Stimulated activated CD4-positive, alpha-beta T cell treated with anti-CD3 and anti-CD28 coated beads, Interleukin-2, amount 100 ng/mL, for 48 hours (primary cell): ENCODE measurements at places on chromosomes 2 and 18.

DNA sequence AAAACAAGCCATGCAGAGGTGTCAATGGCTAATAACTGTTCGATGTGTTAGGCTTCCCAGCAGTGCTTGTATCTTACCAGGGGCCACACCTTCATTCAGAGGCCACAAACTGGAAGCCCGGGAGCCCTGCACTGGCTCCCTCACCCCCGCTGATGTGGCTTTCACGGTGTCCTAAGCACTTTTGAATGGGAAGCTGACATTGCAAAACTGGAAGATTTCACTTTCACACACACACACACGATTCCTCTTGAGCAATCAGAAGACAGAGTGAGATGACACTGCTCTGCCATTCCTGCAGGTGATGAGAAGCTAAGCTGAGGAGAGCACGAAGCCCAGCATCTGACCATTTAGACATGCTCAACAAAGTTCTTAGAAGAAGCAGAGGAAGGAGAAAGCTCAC lies 8.6 kb upstream of the ZNF407 start:
- no peak for DNase-seq

DNA sequence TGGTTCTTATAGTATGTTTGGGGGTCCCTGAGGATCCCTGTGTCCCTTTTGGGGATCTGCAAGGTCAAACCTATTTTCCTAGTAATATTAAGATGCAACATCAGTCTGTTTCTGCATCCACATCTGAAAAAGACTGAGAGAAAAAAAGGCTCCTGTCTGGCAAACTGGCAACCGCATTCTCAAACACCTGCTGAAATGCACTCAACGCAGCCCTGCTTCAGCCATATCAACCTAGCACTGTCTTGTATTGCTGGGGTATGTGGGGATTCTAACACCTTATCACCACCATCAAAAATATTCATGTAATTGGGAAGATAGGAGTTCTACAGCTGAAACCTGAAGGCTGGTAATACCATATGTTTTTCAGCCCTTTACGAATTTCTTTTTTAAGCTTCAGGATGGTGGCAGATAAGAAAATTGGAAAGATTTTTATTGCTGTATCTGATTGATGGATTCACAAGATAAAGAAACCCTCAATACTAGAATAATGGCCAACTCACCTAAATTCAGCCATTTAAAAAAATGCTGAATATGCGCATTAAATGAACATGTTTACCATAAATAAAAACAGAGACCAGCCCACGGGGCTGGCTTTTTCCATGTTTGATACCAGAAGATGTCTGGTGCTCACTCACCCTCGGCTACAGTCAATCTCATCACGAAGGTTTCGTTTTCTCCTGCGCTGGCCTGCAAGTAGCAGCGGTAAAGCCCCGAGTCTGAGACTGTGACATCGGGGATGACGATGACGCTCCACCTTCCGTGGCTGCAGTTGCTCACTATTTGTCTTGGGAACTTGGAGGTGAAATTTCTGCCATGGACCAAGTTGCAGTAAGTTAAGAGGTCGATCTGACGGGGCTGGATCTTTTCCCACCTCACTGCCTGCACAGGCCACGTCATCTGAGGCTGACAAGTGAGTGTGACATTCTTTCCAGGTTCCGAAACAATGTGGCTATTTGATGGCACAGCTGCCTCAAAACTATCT lies 52.3 kb downstream of the CD226 start:
- DNase-seq = no peak

GRCh38 chr2:43657241-43657640 lies 19.0 kb downstream of the C1GALT1C1L start:
- no peak for DNase-seq

- no peak for DNase-seq
Measured at GRCh38 chr2:56681659-56682396, 498.0 kb downstream of the CCDC85A start.

DNA sequence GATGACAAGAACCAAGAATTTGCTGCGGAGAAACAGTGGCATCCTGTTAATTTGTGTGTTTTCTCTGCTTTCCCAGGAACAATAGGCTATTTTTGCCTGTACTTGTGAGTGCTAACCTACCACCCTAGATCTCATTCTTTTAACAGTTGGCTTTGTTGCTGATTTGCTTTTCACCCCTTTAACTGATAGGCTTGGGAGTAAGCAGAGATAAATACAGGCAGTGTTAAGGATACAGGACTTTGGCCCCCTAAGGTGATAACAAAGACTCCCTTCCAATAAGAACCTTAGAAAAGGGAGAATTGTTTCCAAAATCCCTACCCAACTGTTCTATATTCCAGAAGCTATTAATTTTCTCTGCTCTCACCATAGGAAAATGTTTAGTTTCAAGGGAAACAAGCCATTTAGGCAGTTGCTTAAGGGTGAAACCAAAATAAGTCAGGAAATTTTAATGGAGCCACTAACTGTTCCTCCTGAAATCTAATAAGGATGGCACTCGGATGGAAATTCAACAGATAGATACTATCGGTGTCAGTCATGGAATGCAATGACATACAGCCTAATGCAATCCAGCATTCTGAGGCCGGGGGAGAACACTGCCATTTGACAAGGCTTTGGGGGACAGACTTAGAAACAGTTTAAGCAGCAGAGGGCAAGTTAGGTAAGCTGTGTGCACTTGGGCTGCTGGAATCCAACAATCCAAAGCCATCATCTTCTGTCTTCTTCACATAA lies 238.8 kb downstream of the RNF152 start:
- DNase-seq = no peak

DNA sequence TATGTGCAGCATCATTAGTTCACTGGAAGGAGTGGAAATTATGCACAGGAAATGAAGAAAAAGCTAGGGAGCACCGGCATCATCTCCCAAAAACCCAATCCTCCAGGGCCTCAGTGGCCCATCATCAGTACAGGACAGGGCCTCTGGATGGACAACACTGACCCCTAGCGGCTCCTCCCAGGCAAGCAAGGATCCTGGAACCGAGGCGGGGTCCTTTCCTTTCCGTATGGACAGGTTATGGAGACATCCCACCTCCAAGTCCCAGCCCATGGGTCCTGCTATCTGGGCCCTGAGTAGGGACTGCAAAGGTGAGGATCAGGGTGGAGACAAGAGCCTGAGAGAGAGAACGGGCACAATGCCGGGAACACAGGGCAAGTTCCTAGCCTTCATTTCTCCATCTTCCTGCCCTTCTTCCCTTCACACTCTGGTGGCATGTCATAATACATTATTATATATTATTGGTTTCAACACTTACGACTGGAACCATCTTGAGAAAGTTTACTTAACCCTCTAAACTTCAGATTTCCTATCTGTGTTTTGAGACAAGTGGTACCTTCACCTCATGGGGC lies 68.2 kb downstream of the ZNF516 start:
- DNase-seq = no peak

DNA sequence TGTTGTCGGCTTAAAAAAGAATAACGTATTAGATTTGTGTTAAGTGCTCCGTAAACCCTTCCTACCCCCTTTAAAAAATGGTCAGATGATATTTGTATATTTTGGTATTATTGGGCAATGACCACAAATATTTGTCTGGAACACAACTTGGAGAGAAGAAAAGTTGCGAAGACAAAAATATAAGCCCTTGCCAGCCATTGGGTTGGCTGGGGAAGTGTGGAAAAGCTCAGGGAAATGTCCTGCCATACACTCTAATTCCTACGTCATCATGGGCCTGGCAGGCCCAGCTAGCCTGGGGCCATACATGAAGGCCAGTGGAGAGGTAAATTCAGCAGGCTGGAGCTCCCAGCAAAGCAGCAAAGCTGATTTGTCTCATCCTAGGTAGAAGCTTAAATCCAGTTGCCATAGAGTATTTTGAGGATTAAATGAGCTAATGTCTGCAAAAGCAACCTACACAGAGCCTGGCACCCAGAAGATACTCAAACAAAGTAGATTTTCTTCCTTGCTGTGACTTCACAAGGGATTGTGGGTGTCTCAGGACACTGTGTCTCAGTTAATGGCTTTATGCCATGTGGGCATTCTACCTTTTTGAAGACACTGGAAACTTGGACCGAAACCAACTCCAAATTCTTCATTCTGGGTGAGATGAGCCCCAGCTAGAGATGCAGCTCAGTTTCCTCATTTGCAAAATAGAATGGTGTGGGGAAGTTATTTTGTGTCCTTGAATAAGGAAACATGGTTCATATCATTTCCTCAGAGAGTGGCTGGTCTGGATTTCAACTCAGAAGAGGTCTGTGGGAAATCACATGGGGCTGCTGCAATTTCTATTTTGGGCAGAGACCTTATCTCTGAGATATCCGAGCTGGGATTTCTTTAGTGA lies 87.9 kb upstream of the MAP4K3 start:
- no peak for DNase-seq

GRCh38 chr2:25951071-25951547 lies 31.2 kb downstream of the KIF3C start:
- DNase-seq = peak; percentile 60

- DNase-seq = no peak
Measured at GRCh38 chr18:75277610-75277928, 67.0 kb downstream of the TSHZ1 start.

GRCh38 chr2:108612153-108612513 lies 77.9 kb downstream of the LIMS1 start:
- peak; percentile 27 for DNase-seq

- DNase-seq = no peak
Measured at GRCh38 chr2:85291425-85292023, 36.3 kb downstream of the TGOLN2 start.

- DNase-seq = peak; percentile 45
Measured at GRCh38 chr2:230944123-230944653, 19.1 kb upstream of the GPR55 start.

GRCh38 chr18:10059610-10060468 lies 146.0 kb downstream of the VAPA start:
- DNase-seq = no peak

DNA sequence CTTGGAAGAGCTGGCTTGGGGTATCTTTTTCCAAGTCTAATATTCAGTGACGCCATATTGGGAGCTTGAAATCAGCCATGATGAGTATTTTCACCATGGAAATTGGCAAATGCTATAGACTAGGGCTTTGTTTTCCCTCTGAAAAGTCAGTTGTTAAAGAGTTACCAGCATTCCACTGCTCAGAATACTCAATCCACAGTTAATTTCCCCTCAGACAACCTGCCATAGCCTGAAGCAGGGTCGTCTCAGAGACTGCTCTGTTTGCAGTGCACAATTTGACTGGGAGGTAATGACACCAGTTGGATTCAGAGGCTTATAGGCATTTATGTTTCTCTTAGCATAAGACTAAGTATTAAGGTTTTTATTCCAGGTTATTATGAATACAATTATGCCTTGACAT lies 35.5 kb upstream of the TMEM200C start:
- DNase-seq = no peak

DNA sequence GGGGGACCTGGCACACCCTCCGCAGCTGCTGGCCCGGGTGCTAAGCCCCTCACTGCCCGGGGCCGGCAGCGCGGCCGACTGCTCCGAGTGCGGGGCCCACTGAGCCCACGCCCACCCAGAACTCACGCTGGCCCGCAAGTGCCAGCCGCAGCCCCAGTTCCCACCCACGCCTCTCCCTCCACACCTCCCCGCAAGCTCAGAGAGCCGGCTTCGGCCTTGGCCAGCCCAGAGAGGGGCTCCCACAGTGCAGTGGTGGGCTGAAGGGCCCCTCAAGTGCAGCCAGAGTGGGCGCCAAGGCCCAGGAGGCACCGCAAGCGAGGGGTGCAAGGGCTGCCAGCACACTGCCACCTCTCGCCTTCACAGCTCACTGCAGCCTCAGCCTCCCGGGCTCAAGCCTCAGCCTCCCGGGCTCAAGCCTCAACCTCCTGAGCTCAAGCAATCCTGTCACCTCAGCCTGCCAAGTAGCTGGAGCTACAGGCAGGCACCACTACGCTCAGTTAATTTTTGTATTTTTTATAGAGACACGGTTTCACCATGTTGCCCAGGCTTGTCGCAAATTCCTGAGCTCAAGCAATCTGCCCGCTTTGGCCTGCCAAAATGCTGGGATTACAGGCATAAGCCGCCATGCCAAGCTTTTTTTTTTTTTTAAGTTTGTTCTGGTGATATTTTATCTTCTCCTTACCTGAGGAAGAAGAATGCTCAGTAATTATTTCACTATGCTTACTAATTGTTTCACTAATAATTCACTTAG lies 71.7 kb upstream of the CDCA7 start:
- DNase-seq = no peak
